EL (cell line): ENCODE measurements at places on chromosomes 7 and 10.
A peak's percentile ranks its signal among the peaks of the same experiment; 100 is the strongest.

DNA sequence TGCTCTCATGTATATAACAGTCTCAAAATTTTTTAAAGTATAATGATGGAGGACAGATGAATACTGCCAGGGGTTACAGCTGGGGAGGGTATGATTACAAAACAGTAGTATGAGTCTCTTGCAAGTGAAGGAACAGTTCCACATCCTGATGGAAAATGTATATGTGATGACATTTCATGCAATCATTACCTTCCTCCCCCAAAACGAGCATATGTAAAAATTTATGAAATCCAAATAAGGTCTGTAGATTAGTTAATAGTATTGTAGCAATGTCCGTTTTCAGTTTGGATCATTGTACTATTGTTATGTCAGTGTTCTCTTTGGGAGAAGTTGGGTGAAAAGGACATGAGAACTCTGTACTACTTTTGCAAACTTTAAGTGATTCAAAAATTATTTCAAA, 38.0 kb downstream of the DRGX start:
- no peak for DNase-seq

DNA sequence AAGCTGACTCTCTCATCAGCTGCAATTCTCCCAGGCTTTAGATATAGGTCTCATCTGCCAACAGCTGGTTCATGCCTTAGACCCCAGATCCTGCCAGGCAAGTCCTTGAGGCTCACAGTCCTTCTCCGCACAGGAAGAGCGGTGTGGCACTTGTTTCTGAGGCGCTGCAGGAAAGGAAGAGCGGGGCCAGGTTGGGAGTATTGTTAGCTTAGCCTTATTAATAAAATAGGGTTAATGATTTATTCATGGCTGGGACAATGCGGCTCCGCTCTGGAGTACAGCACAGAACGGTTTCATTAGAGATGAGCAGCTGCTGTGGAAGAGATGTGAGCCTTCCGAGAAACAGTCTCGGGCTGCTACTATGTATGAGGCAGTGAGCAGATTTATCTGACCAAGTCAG, 78.1 kb downstream of the FZD1 start:
- no peak for DNase-seq

DNA sequence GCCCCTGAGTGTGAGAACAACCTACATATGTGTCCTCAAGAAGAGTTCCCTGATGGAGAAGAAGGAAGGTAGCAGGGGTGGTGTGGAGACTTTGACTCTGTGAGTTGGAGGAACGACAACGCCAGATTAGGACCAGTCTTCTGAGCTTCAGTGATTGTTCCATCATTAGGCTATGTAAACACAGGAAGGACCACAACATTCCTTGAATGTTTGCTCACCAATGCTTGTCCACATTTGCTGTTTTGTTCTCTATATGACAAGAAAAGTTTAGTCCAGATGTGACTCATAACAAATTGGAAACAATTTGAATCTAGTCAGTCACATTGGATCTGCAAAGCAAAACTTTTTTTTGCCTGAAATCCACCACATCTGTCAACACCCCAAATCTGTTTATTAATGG, 62.7 kb downstream of the ENTPD1 start:
- peak; percentile 78 for DNase-seq

- no peak for DNase-seq
These were observed 19.2 kb downstream of the SMNDC1 start for GRCh38 chr10:110285501-110285900.

DNA sequence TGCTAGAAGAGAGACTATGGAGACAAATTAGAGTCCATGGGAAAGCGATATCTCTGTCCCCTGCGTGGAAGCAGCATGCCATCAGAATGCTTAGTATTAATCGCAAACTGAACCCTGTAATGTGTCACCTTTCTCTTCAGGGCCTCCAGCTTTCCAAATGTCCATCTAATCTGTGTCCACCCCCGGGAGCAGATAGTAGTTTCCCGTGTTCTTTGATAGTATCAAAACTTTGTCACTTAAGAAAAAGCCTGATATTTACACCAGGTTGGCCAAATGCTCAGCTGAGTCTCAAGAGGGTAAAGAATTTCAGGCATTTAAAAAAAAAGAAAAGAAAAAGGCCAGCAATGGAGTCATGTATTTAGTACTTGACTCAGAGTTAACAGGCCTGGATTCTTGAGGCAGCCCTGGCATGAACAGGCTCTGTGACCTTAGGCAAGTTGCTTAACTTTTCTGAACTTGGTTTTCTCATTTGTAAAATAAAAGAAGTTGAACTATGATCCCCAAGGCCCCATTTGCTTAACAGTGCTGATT, 10.4 kb upstream of the GSAP start:
- peak; percentile 60 for DNase-seq

DNA sequence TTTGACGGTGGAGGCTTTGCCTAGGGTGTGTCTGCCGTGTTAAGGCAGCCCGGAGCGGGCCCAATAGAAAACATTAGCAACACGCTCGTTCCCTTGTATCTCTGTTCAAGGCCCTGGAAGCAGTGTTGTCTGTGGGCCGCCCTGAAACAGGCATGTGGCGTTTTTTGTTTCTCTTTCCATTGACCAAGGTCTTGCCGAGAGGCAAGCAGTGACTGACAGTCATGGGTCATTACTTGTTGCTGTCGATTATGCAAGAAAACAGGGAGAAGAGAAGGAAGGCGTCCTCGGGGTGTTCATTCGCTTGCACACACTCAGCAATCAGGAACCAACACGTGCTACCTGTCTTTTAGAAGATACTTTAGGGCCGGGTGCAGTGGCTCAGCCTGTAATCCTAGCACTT, 92.5 kb downstream of the EZH2 start:
- no peak for DNase-seq

- DNase-seq = no peak
These were observed 66.4 kb downstream of the IKZF1 start for GRCh38 chr7:50370884-50371283.

DNA sequence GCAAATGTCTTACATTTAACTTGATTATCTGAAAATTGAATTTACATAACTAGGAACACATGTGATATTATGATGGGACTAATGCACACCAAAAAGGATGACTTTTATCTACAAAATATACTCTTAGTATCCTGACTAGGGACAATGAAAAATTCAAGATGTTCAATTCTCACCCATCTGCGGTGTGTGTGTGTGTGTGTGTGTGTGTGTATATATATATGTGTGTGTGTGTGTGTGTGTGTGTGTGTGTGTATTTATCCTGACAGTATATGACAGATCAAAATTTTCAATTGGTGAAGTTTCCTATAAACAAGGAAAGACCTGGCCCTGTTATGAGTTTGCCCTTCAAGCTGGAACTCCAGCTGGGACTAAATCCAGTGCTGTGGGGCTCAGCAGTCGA, 40.3 kb upstream of the MET start:
- DNase-seq = no peak

- no peak for DNase-seq
These were observed 4.6 kb downstream of the HSPA12A start for GRCh38 chr10:116737627-116738327.

DNA sequence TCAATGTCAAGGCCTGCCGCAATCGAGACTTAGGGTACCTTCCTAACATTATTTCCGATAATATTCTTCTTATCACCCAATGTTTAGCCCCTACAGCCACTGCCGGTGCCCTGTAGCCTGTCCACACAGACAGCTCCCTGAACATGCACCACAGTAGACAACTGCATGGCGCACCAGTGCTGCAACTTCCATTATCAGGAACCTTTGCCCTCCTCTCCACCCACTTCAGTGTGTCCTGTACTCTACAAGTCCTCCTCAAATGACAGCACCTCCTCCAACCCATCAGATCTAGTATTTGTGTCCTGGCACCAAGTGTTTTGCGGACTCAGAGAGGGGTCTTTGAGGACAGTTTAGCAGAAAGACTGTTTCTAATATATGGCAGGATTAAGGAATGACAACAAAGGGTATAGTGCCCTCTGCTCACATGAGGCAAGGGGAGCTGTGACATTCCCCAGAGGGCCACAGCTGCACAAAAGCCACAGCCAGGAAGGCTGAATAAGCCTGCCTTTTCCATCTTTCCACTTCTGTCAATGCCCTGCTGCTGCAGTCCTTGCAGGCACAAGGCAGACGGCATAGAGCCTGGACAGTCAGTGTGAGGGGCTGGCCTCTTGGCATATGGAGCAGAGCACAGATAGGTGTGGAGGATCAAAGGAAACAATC, 335.4 kb downstream of the PARD3 start:
- no peak for DNase-seq

GRCh38 chr10:118531105-118531852, 64.2 kb downstream of the PRLHR start:
- DNase-seq = peak; percentile 44

DNA sequence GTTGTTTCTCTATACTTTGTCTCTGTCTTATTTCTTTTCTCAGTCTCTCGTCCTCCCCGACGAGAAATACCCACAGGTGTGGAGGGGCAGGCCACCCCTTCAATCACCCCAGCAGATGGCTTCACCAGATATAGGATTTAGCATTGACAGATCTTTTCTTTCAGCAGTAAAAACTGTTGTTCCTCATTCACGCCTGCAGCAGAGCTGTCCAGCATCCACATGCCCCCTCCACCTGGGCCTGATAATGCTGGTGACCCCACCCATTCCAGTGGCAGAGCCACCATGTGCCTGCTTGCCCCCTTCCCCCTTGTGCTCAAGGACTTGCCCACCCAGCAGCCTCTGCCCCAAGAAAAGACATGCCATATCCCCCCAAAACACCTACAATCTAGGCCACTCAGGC, 15.5 kb downstream of the FRG2B start:
- no peak for DNase-seq

GRCh38 chr7:151754142-151754590, 122.7 kb downstream of the PRKAG2 start:
- peak; percentile 99 for DNase-seq

- DNase-seq = no peak
These were observed 137.3 kb downstream of the TCERG1L start for GRCh38 chr10:131174211-131174565.

GRCh38 chr10:13587391-13587790, 626 bp downstream of the PRPF18 start:
- peak; percentile 11 for DNase-seq

DNA sequence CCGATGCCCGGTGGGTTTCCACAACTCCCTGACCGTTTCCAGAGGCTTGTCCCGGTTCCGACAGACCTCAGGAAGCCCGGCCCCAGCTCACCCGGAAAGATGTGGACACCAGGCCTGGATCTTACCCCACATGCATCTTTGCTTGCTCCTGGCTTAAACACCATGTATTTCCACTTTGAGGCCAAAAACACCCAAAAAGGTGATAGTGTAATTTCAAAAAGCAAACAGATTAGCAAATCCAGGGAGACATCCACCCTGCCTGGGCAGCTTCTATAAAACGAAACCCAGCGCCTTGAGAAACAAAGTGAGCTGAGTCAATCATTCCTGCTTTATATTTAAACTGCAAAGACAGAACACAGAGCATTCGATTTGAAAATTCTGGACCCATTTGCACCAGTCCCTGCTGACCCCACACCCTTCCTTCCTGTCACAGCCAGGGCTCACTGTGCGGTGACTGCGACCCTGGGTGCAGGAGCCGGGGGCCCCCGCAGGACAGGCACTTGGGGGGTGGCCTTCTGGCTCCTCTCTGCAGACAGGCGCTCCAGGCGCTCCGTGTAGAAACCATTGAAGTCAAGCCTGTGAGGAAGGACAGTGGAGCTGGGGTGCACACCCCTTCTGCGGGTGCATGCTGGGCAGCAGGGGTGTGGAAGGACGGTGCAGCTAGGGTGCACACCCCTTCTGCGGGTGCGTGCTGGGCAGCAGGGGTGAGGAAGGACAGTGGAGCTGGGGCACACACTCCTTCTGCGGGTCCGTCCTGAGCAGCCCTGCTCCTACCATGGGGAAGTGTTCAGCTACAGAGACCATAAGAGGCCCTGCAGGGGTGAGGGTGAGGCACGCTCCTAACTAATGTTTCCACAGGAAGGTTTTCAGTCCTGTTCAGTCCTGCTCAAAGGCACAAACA, 2.9 kb upstream of the ADAM8 start:
- no peak for DNase-seq

GRCh38 chr10:114770009-114770408, 51.6 kb upstream of the FHIP2A start:
- DNase-seq = no peak

DNA sequence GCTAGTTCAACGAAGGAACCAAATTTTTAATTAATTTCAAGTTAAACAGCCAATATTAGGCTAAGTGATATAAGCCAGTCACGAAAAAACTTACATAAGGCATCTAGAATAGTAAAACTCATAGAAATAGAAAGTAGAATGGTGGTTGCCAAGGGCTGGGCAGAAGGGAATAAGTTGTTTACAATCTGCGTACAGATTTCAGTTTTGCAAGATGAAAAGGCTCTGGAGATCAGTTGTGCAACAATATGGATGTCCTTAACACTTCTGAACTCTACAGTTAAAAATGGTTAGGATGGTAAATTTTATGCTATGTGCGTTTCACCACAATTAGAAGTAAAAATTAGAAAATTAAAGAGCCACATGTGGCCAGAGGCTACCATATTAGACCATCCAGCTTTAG, 13.3 kb downstream of the SCRN1 start:
- DNase-seq = no peak

GRCh38 chr7:137838706-137839315, 8.0 kb downstream of the DGKI start:
- DNase-seq = no peak

DNA sequence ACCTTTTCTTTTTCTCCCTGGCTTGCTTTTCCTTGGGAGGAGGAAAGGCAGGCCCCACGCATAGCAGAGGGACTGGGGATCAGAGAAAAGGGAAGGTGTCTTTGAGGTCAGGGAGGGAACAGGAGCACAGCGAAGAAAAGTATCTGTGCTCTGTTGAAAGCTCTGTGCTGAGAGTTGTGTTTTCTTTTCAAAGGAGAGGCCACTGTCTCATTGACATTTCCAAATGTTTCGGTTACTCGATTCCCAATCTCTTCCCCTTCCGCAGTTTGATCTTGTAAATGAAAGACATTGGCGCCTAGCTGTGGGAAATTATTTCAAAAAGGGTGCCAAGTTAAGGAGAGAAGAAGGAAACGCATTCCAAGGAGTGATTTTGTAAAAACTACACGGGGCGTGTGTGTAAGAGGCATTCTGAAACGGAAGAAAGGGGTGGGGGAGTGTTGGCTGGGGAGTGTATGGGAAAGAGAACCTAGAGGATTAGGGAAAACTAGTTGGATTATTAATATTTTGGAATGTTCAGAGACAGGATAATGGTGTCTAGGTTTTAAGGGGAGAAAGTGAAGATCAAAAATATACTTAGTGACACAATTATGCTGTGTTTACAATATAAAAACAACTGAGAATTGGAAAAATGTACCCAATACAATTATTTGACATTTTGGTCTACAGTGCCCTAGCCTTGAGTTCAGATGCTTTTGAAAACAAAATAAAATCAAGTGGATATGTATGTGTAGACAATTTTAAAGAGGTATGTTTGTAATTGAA, 708 bp downstream of the KLHDC10 start:
- peak; percentile 18 for DNase-seq

- no peak for DNase-seq
These were observed 30.0 kb downstream of the NOD1 start for GRCh38 chr7:30448461-30449189.

- DNase-seq = no peak
These were observed 350.7 kb upstream of the ZMIZ1 start for GRCh38 chr10:78718032-78718572.

DNA sequence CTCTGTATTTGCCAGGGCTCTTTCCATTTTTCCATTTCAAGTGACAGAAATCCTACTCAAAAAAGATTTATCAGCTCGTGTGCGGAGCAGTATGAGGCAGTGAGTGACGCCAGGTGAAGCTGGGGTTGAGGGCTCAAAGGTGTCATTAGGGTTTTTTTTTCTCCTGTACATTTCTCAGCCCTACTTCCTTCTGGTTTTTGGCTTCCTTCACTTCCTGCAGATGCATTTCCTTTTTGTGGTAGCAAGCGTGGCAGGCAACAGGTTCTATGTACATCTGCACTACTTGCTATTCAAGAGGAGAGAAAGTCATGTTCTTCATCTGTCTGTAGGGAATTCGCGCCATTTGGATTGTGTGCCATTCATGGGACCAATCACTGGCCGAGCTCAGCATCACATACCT, 52.8 kb upstream of the AOAH start:
- no peak for DNase-seq
